ENCODE measurements at places on chromosomes 5 and 9. TPM values are rescaled to one million over a fixed set of nuclear protein-coding genes. Genes with fewer than 3 reads are reported as not detected.

DNA sequence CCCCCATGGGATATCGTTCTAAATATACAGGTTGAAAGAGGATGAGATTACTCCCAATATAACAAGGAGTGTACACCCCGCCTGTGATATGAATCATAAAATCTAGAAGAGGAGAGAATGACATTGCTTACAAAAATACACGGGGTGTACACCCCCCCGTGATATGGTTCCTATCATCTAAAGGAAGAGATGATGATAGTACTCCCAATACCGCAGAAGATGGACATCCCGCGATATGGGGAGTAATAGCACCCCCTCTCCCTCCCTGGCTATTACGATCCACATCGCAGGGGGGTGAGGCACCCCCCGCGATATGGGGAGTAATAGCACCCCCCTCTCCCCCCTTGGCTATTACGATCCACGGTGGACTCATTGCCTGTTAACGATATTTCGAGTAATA is 124.6 kb downstream of the TMEM38B start:
- no peak for DNase-seq
- no peaks in the 10 kb centered on the region for H3K4me1 ChIP-seq
- no peak overlapping the region for H3K27ac ChIP-seq
- no peaks in the 10 kb centered on the region for H3K36me3 ChIP-seq

DNA sequence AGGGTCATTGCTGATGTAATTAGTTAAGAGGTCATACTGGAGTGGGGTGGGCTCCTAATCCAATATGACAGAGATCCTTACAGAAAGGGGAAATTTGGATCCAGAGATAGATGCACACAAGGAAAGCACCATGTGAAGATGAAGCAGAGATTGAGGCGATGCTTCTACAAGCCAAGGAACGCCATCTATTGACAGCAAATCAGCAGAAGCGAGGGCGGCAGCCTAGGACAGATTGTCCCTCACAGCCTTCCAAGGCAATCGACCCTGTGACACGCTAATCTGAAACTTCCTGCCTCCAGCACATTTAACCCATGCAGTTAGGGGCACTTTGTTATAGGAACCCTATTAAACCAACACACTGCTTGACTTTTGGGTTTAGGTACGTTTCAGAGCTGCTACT is 285.1 kb upstream of the DAP start:
- no peak overlapping the region for H3K4me3 ChIP-seq
- peak; percentile 9 for DNase-seq
- H3K4me1 ChIP-seq = no peaks in the 10 kb centered on the region
- no peak overlapping the region for H3K27ac ChIP-seq
- H3K36me3 ChIP-seq = no peaks in the 10 kb centered on the region

Gene GABRP
- total RNA-seq = not detected

Gene ARRDC3
- 70.6 TPM for total RNA-seq

Gene SPINK7
- not detected for total RNA-seq

Gene PIP5K1B
- not detected for total RNA-seq

Data from GM23248 (cell line).